ENCODE measurements at places on chromosomes 4 and X. TPM values are rescaled to one million over a fixed set of nuclear protein-coding genes. Genes with fewer than 3 reads are reported as not detected.

The CNKSR2 gene
- 0.06 TPM for polyA plus RNA-seq

DNA sequence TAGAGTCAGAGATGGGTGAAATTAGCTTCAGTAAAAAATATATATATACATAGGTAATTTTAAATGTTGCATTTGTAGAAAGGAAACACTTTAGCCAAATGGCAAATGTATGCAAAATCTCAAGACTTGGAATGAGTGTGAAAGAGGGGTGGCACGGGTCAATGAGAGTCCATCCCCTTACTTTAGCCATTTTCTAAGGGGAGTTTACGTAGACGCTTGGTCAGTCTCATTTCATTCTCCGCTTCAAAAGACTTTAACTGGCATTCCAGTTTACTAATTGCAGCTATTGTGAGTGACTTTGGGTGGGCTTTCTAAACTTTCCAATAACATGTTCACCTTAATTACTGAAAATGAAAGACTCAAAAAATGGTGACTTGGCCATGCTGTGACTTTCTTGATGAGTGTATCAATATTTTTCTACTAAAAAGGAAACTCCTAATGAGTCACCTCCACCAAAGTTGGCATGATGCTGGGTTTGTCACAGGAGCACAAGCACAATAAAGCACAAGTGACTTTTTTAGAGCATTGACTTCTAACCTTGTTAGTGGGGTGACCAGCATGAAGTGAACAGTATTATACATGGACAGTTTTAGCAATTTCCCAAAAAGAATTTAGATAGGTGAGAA lies 356.0 kb upstream of the RASGEF1B start:
- DNase-seq: no peak

- DNase-seq: no peak
Observed at GRCh38 chrX:124348885-124349453, 2.6 kb downstream of the SH2D1A start.

DNA sequence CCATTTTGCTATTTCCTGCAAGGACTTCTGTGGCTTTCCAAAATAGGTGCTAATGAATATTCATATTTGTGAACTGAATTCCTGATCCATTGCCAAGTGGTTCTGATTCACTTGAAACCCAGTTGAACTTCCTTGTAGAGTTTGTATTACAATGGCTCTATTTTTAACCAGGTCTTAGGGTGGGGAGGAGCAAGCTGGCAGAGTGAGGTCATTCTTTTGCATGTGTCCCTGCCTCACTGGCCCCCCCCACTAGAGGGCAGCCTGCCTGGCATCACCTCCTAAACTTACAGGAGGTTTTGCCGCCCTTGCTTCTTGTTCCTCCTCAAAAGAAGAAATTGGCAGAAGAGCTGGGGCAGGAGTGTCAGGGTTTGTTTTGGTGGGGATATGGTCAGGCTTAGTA lies 10.5 kb downstream of the PTTG2 start:
- DNase-seq: no peak

DNA sequence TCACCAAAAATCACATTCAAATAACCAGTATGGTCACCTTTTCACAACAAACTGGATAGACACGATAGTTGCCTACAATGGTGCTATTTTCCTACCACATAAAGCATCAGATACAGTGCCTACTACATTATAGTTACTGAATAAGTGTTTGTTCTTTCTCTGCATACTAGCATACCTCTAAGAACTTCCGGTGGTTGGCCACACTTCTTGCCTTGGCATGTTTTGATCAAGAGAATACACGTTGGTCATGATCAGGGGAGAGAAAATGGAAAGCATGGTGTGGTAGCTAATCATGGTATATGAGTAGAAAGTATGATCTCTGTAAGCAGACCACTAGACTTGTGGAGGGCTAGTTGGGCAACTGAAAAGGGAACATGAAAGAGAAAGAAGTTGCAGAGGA lies 322.8 kb upstream of the DIAPH2 start:
- DNase-seq: no peak

The EDA2R gene
- polyA plus RNA-seq: 0.71 TPM

DNA sequence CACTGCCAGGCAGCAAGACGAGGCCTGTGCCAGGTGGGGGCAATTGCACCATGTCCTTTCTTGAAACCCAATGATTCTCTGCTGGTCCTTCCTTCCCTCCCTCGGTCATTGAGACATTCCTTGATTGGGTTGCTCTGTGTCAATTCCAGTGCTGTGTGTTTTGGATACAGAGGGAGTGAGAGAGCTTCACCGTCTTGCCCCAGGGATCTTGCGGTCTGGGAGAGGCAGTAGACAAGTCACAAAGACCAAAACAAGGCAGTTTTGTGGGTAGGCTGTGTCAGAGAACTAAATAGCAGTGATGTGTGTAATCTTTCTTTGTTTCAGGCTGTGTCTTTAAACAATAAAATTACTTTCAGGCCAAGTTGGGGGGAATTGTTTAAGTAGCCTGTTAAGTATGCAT lies 38.8 kb upstream of the TADA2B start:
- no peak for DNase-seq

The NAP1L3 gene
- polyA plus RNA-seq: 3.2 TPM

The HPSE gene
- 1.9 TPM for polyA plus RNA-seq

- DNase-seq: no peak
Observed at GRCh38 chr4:25320336-25320735, 7.8 kb downstream of the ZCCHC4 start.
